A549 treated with Hydrocortisone at 1 μM for 4 hours (cell line): ENCODE measurements at places on chromosomes 6 and 20. TPM values are rescaled to one million over a fixed set of nuclear protein-coding genes. Genes with fewer than 3 reads are reported as not detected.

The TRIM15 gene
- total RNA-seq = not detected in 5 replicates

The KHDC1L gene
- 0.24 to 0.75 TPM (median 0.35 TPM) in 3 of 5 replicates, not detected in the others for total RNA-seq

The KCNG1 gene
- total RNA-seq = 24.0 to 41.9 TPM (median 29.8 TPM) in 5 replicates

The SIRPA gene
- total RNA-seq = 20.8 to 26.4 TPM (median 22.9 TPM) in 5 replicates

The PDE10A gene
- total RNA-seq = 22.9 to 29.3 TPM (median 26.3 TPM) in 5 replicates

The NRSN1 gene
- not detected in 5 replicates for total RNA-seq

The SIRPD gene
- not detected in 5 replicates for total RNA-seq

The BMP7 gene
- 0.38 to 1.1 TPM (median 0.53 TPM) in 5 replicates for total RNA-seq

The TAF11 gene
- 17.8 to 21.5 TPM (median 20.1 TPM) in 5 replicates for total RNA-seq

The LHFPL5 gene
- 0.09 to 0.15 TPM (median 0.12 TPM) in 3 of 5 replicates, not detected in the others for total RNA-seq

The TRIM38 gene
- total RNA-seq = 1.4 to 2.2 TPM (median 1.8 TPM) in 5 replicates

The LAMP5 gene
- total RNA-seq = 0.13 TPM in 1 of 5 replicates, not detected in the others

The CST7 gene
- total RNA-seq = 0.13 TPM in 1 of 5 replicates, not detected in the others

The NTSR1 gene
- 0.06 to 0.17 TPM (median 0.08 TPM) in 5 replicates for total RNA-seq

The RAD21L1 gene
- not detected in 5 replicates for total RNA-seq

The NRM gene
- total RNA-seq = 19.5 to 26.7 TPM (median 25.9 TPM) in 5 replicates

The DEFB132 gene
- total RNA-seq = not detected in 5 replicates

The RHAG gene
- total RNA-seq = not detected in 5 replicates

The LTB gene
- 0.29 to 0.47 TPM (median 0.38 TPM) in 5 replicates for total RNA-seq

The KCNK16 gene
- total RNA-seq = not detected in 5 replicates

The AIF1 gene
- not detected in 5 replicates for total RNA-seq

The WFDC10B gene
- total RNA-seq = not detected in 5 replicates

The CRISP2 gene
- not detected in 5 replicates for total RNA-seq

The CABLES2 gene
- total RNA-seq = 4.4 to 6.4 TPM (median 5.7 TPM) in 5 replicates

The PXMP4 gene
- 4.8 to 6.9 TPM (median 6.4 TPM) in 5 replicates for total RNA-seq

The UBR2 gene
- total RNA-seq = 6.0 to 8.5 TPM (median 6.9 TPM) in 5 replicates

The SLC17A1 gene
- total RNA-seq = not detected in 5 replicates

The IL17F gene
- not detected in 5 replicates for total RNA-seq

The TRERF1 gene
- 5.9 to 8.3 TPM (median 7.7 TPM) in 5 replicates for total RNA-seq

The TGM3 gene
- 0.06 to 0.12 TPM (median 0.07 TPM) in 4 of 5 replicates, not detected in the other for total RNA-seq

The GABRR1 gene
- total RNA-seq = not detected in 5 replicates

The HTR1E gene
- not detected in 5 replicates for total RNA-seq

The CD93 gene
- total RNA-seq = not detected in 5 replicates

The PBX2 gene
- 13.5 to 17.2 TPM (median 15.7 TPM) in 5 replicates for total RNA-seq

The KIZ gene
- 3.5 to 5.0 TPM (median 4.1 TPM) in 5 replicates for total RNA-seq

The SRMS gene
- 0.11 to 0.15 TPM (median 0.13 TPM) in 5 replicates for total RNA-seq

The CDSN gene
- 0.05 to 0.07 TPM in 2 of 5 replicates, not detected in the others for total RNA-seq

The CLIC1 gene
- 475 to 491 TPM (median 481 TPM) in 5 replicates for total RNA-seq

The SLC35F1 gene
- total RNA-seq = 0.03 TPM in 1 of 5 replicates, not detected in the others

The FOXC1 gene
- total RNA-seq = 4.7 to 6.8 TPM (median 6.4 TPM) in 5 replicates

The LY6G6C gene
- 0.13 to 0.18 TPM in 2 of 5 replicates, not detected in the others for total RNA-seq

The WASF1 gene
- total RNA-seq = 8.2 to 11.9 TPM (median 10.5 TPM) in 5 replicates

The ULBP1 gene
- 0.77 to 0.89 TPM (median 0.83 TPM) in 5 replicates for total RNA-seq

The PDE7B gene
- total RNA-seq = 0.62 to 0.73 TPM (median 0.63 TPM) in 5 replicates

The PRDM13 gene
- total RNA-seq = 0.71 to 1.1 TPM (median 0.83 TPM) in 5 replicates

The CCM2L gene
- 0.28 to 0.68 TPM (median 0.36 TPM) in 5 replicates for total RNA-seq

The TBPL1 gene
- total RNA-seq = 18.7 to 24.5 TPM (median 23.7 TPM) in 5 replicates

The DDX43 gene
- 0.05 TPM in 1 of 5 replicates, not detected in the others for total RNA-seq

The FAM217A gene
- total RNA-seq = not detected in 5 replicates

The TMEM244 gene
- not detected in 5 replicates for total RNA-seq

The PM20D2 gene
- 9.3 to 16.4 TPM (median 13.8 TPM) in 5 replicates for total RNA-seq

The REM1 gene
- total RNA-seq = 0.67 to 0.99 TPM (median 0.78 TPM) in 5 replicates

The RALGAPB gene
- 12.5 to 20.5 TPM (median 18.3 TPM) in 5 replicates for total RNA-seq
